Right renal cortex interstitium (tissue), 3 donors: ENCODE measurements at places on chromosomes 11 and 22. TPM values are rescaled to one million over a fixed set of nuclear protein-coding genes. Genes with fewer than 3 reads are reported as not detected.

The KCNE3 gene
- 28.3 TPM for polyA plus RNA-seq

The OR2D2 gene
- not detected for polyA plus RNA-seq

- no peak for DNase-seq
Observed at GRCh38 chr11:33636104-33636503, 64.5 kb downstream of the C11orf91 start.

- DNase-seq: no peak
Observed at GRCh38 chr11:113725913-113726312, 19.8 kb upstream of the TMPRSS5 start.

- DNase-seq: no peak
Observed at GRCh38 chr11:80388130-80388529, 947.3 kb upstream of the TENM4 start.

DNA sequence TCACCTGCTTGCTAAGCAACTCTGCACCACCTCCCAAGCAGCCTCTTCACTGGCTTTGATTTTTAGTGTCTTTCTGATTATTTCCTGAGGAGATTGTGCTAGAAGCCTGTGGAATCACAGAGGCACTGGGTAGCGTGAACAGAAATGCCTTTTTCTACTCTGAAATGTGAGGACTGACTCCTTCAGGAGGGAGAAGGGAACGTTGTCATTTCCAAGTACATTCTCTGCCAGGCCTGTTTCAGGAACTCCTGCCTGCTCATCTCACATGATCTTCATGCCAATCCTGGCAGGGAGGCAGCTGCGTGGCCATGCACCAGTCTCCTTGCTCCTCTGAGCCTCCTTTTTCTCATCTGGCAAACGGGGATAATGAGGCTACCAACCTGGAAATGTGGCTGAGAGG is 49.8 kb upstream of the PRDM11 start:
- DNase-seq: no peak

DNA sequence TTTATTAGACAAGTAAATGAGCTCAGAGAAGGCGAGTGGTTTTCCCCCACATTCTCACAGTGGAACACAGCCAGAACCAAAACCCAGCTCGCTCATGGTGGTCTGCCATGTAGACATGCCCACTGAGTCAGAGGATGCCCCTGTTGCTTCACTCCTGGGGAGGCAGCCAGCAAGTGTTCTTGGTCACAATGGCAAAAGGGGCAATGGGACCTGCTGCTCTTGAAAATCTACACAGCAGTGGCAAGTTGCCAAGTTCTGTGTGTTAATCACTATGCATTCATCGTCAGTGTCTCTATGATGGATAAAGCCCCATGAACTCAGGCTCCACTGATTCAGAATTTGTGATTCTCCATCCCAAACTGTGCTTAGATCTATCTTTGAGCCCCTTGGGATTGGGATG is 64.7 kb upstream of the TBCEL start:
- no peak for DNase-seq

DNA sequence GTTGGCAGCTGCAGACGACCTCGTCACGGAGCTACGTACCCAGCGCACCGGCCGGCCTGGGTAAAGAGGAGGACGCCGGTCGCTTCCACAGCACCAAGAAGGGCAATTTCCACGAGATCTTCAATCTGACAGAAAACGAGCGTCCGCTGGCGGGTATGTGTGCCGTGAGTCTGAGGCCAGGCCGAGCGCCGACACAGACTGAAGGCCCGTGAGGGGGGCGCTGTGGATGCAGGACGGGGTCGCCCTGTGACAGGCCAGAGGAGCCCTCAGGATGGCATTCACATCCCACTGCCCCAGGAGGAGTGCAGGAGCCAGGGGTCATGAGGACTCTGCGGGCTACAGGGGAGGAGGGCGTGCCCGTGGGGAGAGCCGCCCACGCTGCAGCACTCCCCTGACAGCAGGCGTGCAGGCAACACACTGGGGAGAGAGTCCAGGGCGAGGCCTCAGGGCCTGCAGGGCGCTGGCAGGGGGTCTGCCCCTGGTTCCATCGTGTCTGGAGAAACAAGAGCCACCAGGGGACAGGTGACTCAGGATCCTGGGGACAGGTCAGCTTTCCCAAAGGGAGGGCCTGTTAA is 53.6 kb downstream of the GRAMD4 start:
- DNase-seq: no peak

GRCh38 chr11:69497221-69497787 is 15.8 kb downstream of the LINC01488 start:
- peak; percentile 63 for DNase-seq

GRCh38 chr22:39733191-39733590 is 160.4 kb downstream of the ENTHD1 start:
- DNase-seq: no peak

DNA sequence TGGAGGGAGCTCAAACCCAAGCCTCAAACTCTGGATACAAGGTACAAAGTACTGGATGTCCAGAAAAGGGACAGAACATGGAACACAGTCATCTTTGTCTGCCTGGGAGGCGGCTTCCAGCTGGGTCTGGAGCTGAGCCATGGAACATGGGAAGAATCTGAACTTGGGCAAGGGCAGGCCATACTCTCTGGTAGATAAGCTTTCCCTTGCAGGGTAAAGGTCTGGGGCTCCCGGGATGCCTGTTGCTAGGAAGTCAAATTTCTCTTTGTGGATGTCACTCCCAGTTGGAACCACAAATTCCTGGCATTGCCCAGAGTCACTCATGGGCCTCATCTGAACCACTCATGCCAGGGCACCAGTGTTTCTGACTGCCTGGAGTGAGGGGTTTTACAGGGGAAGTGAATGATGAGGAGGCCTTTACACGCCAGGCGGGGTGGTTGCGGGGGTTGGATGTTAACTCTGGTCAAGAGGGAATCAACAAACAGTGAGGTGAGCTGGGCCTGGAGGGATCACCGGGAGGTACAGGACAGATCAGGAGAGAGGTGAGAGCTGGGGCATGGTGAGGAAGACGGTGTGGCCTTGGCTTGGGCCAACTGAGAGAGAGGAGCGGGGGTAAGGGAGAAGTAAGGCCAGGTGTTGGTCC is 5.7 kb downstream of the FTH1 start:
- no peak for DNase-seq

- DNase-seq: no peak
Observed at GRCh38 chr11:132714859-132715440, 817.4 kb downstream of the OPCML start.

- DNase-seq: no peak
Observed at GRCh38 chr11:134734894-134735293, 322.9 kb upstream of the B3GAT1 start.
